ENCODE measurements at places on chromosomes 5 and 9.

DNA sequence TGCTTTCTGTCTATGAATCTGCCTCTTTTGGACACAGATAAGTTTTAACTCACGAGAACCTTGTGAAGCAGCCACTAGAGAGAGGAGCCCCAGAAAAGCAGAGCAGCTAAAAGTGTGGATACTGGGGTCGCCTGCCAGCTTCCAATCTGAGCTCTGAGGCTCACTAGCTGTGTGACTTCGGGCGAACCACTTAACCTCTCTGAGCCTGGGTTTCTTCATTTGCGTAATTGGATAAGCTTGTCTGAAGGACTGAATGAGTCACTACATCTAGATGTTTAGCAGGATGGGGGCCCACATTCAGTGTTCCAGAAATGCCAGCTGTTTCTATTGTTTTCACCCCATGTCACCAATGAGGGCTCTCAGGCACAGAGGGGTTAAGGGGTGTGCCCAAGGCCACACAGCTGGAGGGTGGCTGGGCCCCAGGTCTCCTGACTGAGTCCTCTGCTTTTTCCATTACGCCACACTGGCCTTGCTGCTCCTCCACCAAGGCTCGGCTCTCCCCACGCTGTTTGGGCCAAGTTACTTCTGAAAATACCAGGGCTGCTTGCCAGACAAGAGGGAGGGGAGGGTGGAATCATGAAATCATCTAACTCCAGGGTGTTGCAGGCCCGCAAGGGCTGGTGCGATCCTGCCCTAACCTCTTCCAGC, 36.2 kb downstream of the SH3PXD2B start:
- peak; percentile 97 for DNase-seq

GRCh38 chr9:90783552-90783951, 18.1 kb upstream of the SYK start:
- no peak for DNase-seq

GRCh38 chr9:122239722-122240121, 11.0 kb upstream of the LHX6 start:
- no peak for DNase-seq

GRCh38 chr9:77977210-77977611, 54.4 kb downstream of the GNAQ start:
- DNase-seq, result peak; percentile 74

- no peak for DNase-seq
Measured at GRCh38 chr9:38200431-38200830, 131.4 kb upstream of the SHB start.

GRCh38 chr9:13266167-13266566, 13.3 kb downstream of the MPDZ start:
- no peak for DNase-seq

DNA sequence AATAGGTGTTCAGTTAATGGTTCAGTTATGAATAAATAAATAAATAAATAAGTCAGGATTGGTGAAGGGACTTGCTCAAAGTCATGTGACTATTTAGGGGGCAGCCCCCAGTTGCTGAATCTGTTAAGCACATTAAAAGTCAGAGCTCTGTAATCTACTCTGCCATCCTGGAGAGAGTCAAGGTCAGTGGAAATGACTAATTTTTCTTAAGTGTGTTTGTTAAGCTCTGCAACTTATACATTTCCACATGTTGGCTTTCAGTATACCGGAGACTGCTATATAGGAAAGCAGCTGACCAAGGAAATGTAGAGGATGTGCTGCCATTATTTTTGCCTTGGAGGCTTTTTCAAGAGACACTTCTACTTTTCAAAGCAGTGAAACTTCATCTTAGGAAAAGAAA, 57.9 kb downstream of the KIAA1958 start:
- DNase-seq, result no peak

Data from tibial artery (tissue), 4 donors.